Right lung (tissue), 10 donors: ENCODE measurements at places on chromosomes 1 and 21. TPM values are rescaled to one million over a fixed set of nuclear protein-coding genes. Genes with fewer than 3 reads are reported as not detected.

Gene CAMSAP2
- polyA plus RNA-seq, result 50.9 TPM

- no peak for DNase-seq
Measured at GRCh38 chr1:57797084-57797483, 373.2 kb upstream of the DAB1 start.

DNA sequence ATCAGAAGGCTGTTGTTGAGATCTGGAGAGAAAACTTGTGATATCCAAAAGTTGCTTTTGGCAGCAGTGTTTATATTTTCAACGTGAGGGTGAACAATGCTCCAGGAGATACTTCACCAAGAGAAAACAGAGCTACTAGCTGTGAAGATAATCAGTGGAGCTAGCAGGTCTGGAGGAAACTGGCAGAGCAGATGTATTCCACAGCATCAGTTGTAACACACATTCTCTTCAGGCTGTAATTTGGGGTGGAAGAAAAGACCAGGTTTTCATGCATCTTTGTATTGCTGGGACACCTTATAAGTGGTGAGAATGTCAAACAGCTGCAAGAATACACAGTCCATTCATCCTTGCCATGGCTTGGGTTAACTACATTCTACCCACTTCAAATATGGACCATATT is 22.0 kb downstream of the AHCYL1 start:
- DNase-seq, result no peak

GRCh38 chr1:18681423-18681835 is 50.8 kb downstream of the PAX7 start:
- no peak for DNase-seq

DNA sequence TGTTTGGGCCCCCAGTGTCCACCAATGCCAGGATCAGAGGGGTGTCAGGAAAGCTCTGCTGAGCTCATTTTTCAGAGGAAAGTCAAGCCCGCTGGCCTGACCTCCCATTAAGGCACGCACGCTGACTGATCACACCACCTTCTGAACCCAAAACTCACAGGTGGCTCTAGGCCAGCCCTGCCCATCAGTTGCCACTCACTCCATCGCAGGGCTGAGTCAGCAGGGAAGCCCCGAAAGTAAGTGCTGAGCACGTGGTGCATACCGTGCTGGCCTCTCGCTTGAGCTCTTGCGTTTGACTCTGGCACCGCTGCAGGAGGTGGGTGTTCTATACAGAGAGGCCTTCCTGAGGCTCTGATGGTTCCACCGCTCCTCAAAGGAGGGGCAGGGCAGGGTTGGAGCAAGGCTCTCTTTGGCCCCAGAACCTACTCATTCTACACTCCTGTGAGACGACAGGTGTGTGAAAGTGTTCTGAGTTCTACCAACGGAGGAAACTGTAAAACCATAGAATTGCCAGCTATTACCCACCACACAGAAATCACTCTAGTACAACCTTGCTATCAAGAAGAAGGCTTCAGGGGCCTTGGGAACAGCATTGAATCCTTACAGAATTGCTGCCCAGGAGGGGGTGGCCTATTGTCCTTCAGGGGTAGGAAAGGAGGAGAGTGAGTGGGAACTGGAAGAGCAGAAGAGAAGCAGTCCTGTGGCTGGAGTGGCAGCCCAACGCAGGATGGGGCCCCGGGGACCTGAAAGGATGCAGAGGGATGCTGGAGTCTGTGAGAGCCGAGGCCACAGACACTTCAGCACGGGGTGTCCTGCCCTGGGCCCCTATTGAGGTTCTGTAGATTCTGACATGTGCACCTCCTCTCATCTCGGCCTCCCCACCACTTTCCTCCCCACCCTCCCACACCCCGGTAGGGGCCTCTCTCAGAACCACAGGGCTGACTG is 214.7 kb upstream of the EDN2 start:
- no peak for DNase-seq

- no peak for DNase-seq
Measured at GRCh38 chr1:43058056-43058455, 99.4 kb upstream of the SLC2A1 start.

DNA sequence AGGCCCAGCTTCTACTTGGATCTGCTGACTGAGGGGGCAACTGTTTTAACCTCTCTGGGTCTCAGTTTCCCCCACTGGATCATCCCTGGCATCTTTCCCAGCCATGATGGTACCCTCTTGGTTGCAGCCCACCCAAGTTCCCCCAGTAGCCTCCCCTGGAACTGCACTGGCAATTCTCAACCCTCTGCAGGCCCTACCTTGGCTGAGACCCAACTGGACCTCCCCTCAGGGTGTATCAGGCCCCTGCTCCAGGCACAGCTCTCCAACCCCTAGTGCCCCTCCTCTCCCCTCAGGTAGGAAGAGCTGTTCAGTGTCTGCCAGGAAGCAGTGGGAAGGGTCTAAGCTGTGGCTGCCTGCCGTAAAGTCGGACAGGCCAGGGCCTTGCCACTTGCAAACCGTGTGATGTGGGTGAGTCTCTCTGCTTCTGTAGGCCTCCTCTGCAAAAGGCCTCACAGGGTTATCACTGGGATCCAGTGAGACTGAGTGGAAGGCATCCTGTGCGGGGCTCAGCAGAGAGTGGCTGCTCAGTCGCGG is 32.1 kb downstream of the RHBG start:
- no peak for DNase-seq

DNA sequence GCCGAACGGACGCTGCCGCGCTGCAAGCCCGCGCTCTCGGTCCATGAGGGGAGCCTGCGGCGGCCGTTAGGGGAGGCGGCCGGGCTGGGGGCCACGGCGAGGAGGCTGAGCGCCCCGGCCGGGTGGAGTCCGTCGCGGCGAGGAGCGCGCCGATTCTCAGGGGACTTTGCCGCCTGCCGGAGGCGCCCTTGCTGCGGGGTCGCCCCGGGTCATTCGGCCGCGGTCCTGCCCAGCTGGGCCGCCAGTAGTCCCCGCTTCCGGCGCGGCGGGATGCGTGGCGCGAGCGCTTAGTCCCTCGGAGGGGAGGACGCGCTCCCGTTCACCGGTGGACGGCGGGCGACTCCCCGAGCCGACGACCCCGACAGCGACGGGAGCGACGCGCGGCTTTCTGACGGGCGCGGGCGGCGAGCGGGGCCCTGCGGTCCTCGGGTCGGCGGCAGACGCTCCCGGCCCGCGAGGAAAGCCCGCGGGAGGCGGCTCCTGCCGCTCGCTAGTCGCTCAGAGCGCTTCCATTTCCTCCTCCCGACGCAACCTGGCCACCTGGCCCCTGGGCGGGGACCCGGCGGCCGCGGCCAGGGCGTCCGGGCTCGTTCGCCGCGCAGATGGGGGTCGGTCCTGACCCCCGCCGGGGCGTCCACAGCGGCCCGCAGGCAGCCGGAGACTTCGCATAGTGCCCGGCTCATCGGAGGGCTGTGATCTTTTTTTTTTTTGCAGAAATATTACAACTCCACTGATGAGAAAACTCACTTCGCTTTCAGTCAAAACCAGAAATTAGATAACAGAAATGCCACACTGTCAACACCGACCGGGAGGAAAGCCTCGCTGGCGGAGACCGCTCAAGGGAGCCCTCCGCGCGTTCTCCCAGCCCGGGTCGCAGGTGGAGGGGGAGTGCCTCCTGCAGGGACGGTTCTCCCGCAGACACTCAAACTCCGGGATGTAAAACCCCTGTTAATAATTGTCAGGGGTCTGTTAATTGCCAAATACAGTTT is 641 bp upstream of the ZBTB21 start:
- DNase-seq, result peak; percentile 63

DNA sequence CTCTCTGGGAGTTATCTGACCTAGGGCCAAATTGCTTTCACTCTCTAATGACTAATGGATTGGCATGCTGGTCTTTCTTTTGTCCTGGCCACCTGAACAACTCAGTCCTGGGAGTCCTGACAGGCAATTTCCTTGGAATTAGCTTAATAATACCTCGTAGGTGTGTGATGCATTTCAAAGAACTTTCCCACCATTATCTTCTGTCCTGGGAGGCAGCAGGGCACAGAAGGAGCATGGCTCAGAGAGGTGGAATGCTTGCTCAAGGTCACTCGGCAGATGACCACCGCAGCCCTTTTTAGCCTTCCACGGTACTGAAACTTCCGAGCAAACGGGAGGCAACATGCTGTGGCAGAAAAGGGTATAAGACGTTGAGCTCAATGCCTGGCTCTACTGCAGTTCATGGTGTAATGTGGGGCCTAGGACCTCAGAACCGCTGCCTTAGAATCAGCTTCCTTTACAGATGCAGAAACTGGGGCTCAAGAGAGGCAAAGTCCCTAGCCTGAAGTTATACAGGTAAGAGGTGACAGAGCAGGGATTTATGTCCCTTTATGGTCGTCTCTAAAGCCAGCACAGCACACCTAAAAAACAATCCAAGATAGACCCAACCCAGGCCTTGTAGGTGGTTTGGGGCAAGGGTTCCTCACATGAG is 3.2 kb downstream of the ID3 start:
- DNase-seq, result no peak

DNA sequence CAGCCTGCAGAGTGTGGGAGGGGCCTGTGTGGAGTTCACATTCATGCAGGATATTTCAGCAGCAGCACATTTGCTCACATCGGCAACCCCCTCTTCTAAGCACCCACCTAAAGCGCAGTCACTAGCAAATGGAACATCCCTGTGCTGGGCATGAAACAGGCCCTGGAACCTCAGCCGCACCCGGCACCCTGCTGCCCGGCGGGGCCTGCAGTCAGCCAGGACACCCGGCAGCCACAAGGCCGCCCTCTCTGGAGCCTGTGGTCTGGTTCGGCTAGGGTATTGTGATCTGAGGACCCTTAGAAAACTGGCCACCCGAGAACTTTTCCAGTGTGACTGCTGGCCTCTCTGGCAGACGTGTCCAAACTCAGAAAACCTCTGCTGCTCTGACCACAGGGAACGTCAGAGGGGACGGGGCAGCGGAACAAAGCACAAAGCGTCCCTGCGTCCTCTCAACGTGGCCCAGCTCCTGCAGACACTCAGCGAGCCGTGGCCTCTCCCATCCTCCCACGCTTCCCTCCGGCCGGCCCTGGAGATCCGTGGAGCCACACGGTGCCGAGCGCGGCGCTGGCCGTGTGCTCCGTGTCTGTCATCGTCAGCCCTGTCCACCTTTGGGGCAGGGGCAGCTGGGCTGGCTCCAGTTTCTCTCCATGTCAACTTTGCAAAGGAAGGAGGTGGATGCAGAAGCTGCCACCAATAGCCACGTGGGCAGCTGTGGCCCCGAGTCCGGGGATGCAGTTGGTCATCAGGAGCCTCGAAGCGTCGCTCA is 175.9 kb upstream of the ARHGEF16 start:
- no peak for DNase-seq

- no peak for DNase-seq
Measured at GRCh38 chr1:44423591-44424537, 18.8 kb downstream of the RNF220 start.

GRCh38 chr21:26842300-26842699 is 2.9 kb downstream of the ADAMTS1 start:
- no peak for DNase-seq

DNA sequence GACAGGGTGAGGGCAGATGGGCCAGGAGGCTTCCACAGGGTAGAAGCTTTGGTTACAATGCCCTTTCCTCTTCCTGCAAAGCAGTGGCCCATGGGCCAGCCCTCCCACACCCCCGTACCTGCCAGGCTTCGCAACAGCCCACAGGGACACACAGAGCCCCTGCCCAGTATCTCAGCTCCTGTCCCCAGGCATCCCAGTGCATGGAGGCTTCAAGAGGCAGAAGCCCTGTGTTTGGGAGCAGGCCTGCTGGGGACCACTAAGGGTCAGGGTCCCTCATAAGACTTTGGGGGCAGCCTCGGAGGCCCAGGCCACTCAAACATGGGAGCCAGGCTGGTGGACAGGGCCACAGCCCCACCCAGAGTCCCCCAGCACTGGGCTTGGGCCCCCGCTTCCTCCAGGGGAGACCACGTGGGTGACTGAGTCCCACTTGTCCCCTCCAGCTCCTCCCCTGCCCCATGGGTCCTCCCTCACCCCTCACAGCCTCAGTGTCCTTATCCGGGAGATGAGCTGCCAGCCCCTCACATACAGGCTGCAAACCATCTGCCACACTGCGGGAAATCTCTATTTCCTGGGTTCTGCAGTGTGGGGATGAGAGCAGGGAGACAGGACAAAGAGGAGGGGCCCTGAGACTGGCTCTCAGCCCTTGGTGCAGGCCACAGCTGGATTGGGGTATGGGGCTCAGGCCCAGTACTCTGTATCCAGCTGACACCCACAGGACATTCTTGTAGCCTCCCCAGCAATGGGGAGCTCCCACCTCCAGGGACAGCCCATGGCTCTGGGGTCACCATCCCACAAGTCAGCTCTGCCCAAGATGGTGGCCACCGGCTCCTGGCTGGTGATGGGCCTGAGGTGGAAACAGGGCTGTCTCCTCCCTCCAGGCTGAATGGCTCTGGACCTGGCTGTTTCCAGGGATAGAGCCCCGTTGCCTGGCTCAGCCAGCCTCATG is 50.7 kb downstream of the WNT9A start:
- DNase-seq, result no peak

Gene A3GALT2
- not detected for polyA plus RNA-seq

DNA sequence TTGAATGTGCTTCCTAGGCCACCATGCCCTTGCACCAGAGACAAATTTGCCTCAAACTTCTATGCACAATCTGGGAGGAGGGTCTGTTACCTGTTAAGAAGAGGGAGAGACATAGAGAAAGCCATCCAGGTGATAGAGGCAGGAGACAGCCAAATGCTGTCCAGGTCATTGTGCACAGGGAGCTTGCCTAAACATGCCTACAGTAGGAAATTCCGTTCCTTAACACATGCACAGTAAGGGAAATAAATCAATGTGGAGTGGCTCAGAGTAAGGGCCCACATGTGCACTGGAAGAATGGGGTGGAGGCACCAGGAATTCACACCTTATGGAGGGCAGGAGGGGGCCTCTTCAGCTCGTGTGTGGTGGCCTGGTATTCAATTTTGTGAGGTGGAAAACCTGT is 19.5 kb upstream of the CREG1 start:
- DNase-seq, result no peak

- DNase-seq, result no peak
Measured at GRCh38 chr1:68558321-68559026, 61.6 kb upstream of the DEPDC1 start.

DNA sequence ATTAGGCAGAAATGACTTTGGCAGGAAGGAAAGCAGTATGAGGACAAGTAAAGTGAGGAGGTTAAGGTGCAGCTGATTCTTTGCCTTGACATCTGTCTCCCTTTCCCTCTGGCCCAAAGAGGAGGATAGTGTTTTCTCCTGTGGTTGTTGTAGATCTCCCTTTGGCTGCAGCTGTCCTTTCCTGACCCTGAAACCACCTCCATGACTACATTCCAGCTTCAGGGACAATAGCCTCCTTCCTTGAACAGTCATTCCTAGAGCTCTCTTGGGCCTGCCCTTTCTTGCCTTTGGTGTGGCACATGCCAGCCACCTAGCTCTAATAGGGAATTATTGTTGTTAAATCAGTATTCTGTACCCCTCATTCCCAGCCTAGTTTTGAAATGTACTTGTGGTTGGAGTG is 6.2 kb downstream of the ZMYM1 start:
- DNase-seq, result no peak

GRCh38 chr21:43736224-43736883 is 17.4 kb downstream of the PDXK start:
- no peak for DNase-seq

DNA sequence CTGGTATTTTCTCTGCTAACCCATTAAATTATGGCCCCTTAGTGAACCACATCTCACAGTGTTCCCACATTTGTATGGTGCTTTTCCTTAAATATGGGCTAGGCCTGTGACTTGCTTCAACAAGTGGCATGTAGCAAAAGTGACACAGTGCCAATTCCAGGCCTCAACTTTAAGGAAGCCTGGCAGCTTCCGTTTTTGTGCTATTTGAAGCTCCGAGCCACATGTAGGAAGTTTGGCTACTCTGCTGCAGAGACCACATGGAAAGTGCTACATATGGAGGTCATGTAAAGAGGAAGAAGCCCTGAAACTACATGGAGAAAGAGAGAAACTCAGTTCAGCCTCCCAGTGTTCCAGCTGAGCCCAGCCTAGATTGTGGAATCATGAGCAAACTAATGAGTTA is 28.5 kb upstream of the DR1 start:
- no peak for DNase-seq
